ENCODE measurements at places on chromosomes 11 and 22.

- no peak for DNase-seq
Observed at GRCh38 chr11:64536396-64536941, 54.6 kb upstream of the SLC22A12 start.

GRCh38 chr22:45758603-45759002 is 87.0 kb downstream of the ATXN10 start:
- no peak for DNase-seq

- DNase-seq = no peak
Observed at GRCh38 chr11:78343303-78343702, 74.3 kb downstream of the GAB2 start.

DNA sequence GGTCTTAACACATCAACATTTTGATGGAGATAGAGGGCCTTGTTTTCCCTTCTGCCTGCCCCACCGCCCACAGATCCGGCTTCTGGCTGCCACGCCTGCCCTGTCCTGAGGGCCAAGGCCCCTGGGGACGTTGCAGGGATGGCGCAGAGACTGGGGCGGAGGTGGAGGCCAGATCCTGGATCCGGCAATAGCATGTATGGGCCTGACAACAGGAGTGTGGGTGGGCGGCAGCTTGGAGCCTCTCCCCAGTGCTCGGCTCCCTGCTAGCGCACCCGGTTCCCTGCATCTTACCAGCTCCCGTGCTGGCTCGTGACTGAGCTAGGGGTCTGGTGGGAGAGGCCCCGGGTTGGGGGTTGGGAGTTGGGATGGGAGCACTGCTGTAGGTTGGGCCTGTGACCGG is 95.6 kb downstream of the ZBTB16 start:
- no peak for DNase-seq

DNA sequence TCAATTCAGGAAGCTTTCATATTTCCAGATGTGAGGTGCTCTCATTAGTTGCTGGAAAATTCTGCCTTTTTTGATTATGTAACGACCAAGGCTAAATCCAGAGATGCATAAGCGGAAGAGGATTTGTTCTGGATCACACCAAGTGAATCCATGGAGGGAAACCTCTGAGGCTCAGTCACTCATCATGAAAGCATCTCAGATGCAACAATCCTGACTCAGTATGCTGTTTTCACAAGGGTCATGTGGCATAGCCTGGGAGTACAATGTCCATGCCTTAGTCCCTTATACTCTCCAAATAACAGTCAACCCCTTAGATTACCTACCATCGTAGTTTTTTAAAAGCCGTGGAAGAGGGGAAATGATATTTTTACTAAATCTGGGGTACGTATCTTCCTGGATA is 445.6 kb downstream of the NTM start:
- no peak for DNase-seq

GRCh38 chr11:116104498-116105174 is 600.4 kb upstream of the CADM1 start:
- no peak for DNase-seq

GRCh38 chr11:11119917-11120316 is 233.1 kb downstream of the CSNK2A3 start:
- no peak for DNase-seq

DNA sequence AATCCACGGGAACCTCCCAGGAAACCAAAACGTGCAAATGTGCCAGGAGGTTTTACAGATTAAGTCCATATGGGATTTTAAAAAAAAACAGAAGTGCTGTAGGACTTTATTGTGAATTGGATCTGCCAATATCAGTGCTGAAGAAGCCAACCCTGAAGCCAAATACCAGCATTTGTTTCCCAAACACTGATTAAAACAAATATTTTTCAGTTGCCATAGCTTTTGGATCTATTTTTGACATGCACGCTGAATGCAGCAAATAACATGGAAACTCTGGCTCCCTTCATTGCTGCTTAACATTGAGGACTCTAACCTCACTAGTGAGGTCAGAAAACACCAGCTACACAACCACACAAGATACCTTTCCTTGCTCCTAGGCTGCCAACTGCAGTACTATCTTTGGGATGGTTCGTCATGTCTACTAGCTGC is 28.4 kb upstream of the SIK2 start:
- DNase-seq = no peak

DNA sequence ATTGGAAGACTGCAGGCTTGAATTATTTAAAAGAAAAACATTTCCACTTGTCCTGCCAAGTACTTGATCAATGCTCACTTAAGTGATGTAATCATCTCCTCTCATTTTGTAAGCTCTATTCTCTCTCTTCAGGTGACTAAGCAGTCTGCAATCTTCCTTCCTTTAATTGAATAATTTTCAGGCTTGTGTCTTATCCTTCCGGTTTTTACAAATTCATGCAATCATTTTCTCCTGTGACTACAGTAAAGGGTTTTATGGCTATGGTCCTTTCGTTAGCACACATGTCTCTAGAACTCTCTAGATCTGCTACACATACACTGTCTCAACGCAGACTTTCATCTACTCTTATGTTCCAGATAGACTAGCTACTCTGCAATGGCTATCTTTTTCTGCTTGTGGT is 12.6 kb upstream of the UPB1 start:
- DNase-seq = no peak

GRCh38 chr22:47568700-47569099 is 806.2 kb downstream of the TBC1D22A start:
- no peak for DNase-seq

DNA sequence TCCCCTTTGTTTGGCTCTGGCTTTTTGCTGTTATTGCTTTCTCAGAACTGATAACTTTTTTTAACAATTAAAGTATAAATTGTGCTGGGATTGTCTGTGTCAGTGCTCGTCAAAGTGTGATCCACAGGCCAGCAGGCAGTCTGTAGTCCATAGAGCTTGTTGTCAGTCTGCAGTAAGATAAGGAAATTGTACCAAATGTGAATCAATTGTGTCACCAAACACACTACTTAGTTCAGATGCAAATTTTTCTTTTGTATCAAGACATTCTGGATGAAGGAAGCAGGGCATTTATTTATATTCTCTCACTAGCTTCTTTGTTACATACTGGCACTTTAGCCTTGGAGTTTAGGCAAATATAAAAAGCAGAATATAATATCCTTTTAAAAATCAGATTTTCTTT is 121.0 kb downstream of the WNT11 start:
- DNase-seq = no peak

DNA sequence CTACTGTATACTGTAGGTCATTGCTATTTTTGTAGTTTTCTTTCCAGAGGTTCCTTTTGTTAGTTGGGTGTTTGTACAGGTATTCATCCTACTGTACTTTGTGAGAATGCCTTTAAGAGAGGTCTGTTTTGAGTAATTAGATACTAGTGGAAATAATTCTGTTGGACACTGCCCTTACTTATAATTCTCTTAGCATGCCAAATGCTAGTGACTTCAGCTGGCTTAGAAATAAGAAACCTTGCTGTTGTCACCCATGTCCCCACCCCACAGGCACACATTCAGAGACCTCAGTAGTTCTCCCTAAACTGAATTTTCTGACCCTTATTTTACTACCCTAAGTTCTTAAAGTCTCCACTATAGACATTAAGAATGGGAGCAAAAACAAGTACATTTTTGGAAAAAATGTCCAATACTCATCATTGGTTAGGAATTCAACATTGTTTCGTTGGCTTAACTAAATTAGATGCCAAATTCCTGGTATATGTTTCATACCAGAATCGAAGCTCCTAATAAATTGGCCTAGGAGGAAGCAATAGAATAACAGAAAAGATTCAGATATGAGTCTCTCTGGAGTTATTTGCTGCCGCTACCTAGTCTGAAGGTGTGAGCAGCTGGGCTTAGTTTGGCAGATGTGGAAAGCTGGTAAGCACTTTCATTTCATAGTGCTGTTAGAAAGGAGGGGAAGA is 28.4 kb downstream of the ZNF143 start:
- DNase-seq = no peak

GRCh38 chr11:106644824-106645223 is 373.5 kb downstream of the GUCY1A2 start:
- no peak for DNase-seq

GRCh38 chr11:35714882-35715627 is 52.5 kb downstream of the TRIM44 start:
- DNase-seq = peak; percentile 16

DNA sequence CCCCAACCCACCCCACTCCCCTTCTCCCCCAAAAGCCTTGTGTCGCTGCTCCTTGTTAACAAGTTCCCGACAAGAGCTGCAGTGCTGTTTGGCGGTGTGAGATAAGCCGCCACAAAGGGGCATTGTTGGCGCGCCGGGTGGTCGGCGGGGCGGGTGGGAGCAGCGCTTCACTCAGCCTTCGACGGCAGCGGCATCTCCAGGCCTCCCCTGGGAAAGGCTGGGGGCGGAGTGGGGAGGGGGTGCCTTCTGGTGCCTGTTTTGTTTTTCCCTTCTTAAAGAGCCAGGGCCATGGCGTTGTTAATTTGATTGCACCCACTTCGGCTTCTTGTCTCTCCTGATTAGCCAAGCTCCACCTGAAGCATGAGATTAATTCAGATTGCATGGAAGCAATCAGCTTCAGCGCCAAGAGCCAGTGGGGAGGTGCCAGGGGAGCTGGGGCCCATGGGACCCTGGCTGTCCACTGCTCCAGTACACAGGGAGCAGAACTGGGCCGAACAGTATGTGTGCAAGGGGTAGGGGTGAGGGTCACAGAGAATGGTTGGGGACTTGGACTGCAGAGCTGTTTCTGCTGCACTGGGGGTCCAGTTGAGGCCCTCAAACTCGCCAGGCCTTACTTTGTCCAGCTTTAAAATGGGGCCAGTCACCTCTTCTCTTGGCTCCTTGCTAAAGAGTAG is 165.1 kb downstream of the CEP164 start:
- no peak for DNase-seq

DNA sequence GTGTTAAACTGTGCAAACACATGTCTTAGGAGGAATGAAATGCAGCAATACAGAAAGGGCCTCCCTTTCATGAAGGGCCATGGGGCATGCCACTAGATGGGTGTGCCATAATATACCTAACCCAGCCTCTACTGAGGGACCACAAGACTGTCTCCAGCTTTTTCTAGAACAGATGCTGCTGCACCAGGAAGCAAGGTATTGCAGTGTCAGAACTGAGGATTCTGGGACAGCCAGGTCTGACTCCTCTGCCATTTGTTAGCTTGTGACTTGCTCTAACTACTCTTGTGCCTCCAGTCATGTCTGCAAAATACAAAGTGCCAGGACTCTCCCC is 53.2 kb downstream of the HIRA start:
- no peak for DNase-seq

- no peak for DNase-seq
Observed at GRCh38 chr11:104694259-104695064, 203.8 kb downstream of the CASP12 start.

GRCh38 chr11:78213526-78214330 is 25.0 kb downstream of the USP35 start:
- no peak for DNase-seq

GRCh38 chr11:117882311-117882905 is 6.0 kb upstream of the FXYD6 start:
- no peak for DNase-seq
